ENCODE measurements at places on chromosomes 13 and 19.
A peak's percentile ranks its signal among the peaks of the same experiment; 100 is the strongest.

DNA sequence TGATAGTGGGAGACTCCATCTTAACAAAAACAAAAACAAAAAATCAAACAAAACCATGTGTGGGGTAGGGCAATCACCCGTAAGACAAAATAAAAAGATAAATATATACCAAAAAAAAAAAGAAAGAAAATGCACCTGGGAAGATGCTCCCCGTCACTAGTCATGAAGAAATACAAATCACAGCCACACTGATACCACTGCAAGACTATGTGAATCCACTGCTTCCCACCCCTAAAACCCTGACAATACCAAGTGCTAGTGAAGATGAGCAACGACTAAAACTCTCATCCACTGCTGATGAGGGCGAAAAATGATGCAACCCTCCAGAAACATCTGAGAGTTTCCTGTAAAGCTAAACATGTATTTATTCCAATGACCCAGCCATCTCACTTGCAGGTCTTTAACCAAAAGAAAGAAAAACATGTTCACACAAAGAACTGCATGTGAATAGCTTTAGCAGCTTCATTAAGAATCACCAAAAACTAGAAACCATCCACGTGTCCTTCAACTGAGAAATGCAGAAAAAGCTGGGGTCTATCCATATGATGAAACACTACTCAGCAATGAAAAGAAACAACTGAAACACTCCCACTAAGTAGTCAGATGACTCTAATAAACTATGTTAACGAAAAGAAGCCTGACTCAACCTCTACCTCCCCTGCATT lies 31.7 kb downstream of the BRD4 start:
- no peak for DNase-seq

DNA sequence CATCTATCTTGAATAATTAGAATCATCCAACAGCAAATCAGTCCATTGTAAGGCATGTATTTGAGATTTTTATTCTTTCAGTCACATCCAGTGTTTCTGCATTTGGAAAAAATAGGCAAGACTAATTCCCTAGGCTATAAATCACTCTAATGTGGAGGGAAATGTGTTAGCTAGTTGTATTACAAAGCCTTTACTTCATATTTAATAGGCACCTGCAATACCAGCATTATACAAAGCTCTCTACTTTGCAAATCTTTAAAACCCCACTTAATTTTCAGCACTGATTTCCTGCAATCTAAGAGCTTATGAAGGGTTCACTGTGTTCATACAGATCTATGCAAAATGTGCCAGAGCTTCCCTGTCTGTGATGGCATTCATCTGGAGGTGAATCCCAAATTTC lies 12.3 kb downstream of the PCDH9 start:
- no peak for DNase-seq

GRCh38 chr19:56156768-56157167 lies 15.7 kb downstream of the ZNF444 start:
- no peak for DNase-seq

- no peak for DNase-seq
Measured at GRCh38 chr13:36710396-36710795, 36.6 kb downstream of the SERTM1 start.

DNA sequence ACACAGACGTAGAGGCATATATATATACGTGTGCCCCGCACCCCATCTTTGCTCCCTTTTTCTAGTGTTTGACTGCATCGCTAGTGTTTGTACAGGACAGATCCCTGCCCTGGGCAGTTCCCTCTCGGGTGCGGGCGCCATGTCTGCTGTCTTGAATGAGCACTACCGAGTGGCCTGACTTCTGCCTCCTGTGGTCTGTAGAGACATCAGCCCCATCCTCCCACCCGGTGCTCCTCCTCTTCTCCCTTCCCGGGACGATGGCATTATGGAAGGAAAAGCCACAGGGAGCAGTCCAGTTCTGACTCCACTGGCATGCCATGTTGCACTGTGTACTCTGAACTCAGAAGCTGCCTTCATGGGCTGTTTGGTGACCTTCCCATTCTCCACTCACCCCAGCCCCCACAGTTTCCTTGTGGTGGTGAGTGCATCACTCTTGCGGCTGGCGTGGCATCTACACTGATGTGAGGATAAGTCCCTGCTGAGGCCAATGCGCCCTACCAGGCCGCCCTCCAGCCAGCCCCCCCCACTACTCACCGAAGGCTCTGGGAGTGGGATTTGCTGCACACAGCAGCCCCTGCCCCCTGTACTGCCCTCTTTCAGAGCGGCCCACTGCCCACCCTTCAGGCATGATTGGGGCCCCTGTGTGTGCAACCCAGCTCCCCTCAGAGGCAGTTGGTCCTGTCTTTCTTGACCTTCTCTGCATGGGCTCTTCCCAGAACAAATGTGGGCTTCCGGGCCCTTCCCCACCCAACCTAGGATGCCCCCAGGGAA lies 25.2 kb downstream of the TDRD12 start:
- no peak for DNase-seq

DNA sequence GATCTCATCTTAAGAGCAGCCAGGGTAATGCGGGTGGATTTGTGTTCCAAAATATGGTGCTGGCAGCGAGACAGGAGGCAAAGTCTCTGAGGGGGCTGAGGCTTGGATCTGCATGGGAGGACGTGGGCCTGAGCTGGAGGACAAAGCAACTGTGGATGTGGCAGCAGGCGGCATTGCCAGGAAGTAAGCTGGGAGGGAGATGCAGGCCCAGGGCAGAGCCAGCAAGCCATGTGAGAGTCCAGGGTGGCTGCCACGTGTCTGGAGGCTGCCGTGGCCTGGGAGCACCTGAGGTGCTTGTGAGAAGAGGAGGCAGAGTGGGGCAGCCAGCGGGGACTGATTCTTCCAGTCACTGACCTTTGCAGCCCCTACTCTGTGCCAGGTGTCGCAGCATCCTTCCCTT lies 52.0 kb downstream of the DPF1 start:
- no peak for DNase-seq

DNA sequence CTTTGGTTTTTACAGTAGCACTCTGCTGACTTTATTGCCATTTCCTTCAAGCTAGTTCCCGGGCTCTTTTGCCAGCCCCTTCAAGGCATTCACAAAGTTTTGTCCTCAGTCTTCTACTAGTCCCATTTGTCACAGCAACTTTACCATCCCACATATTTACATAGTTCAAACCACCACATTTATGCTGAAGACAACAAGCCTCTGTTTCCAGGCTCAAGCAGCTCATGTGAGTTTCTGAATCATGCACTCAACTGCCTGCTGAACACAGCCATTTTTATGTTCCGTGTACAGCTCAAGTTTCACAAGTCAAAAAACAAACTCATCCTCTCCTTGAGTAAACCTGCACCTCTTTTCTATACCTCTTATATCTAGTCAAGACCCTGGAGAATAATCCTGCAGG lies 977.0 kb upstream of the SLC10A2 start:
- DNase-seq: no peak

DNA sequence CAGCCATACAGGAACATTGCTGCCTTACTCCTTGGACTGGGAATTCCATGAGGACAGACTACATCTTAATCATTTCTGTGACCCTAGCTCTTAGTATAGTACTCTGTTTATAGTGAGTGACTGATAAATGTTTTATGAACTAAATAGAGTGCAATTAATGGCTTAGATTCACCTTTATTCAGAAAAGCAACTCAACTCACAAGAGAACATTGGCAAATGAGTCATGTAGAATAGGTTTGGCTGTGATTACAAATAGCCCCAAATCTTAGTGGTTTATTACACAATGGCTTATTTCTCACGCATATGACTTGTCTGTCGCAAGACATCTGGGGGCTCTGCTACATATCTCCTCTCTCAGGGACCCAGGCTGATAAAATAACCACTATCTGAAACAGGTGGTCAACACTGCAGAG lies 121.6 kb upstream of the KL start:
- DNase-seq: no peak

- no peak for DNase-seq
Measured at GRCh38 chr19:38265213-38265861, 964 bp downstream of the SPINT2 start.

- DNase-seq: no peak
Measured at GRCh38 chr19:54541712-54542111, 31.9 kb upstream of the LILRA2 start.

DNA sequence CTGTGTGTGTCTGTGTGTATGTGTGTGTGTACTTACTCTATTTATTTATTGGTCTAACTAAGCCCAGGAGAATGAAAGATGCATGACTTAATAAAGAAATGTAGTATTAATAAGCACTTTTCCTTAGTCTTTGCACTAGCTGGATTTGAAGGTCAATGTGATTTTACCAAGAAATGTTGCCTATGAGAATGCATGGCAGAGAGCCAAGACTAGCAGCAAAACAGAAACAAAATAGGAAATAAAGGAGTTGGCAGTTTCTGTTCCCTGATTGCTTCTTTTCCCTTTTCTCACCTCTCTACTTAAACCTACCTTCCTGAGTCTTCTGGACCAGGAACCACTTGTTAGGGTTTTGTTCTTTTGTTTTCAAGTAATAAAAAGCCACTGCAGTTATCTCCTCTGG lies 286.1 kb downstream of the KCTD12 start:
- DNase-seq: no peak

DNA sequence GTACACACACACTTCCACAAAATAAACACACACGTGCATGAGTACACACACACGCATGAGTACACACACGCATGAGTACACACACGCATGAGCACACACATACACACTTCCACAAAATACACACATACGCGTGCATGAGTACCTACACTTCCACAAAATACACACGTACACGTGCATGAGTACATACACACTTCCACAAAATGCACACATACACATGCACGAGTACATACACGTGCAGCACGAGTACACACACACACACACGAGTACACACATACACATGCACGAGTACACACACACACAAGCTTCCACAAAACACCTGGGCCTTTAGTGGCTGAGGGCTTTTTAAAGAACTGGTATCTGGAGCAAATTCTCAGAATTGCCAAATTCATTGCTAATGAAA lies 619.3 kb downstream of the GPC5 start:
- DNase-seq: no peak

- DNase-seq: no peak
Measured at GRCh38 chr19:29145756-29146155, 67.2 kb downstream of the UQCRFS1 start.

DNA sequence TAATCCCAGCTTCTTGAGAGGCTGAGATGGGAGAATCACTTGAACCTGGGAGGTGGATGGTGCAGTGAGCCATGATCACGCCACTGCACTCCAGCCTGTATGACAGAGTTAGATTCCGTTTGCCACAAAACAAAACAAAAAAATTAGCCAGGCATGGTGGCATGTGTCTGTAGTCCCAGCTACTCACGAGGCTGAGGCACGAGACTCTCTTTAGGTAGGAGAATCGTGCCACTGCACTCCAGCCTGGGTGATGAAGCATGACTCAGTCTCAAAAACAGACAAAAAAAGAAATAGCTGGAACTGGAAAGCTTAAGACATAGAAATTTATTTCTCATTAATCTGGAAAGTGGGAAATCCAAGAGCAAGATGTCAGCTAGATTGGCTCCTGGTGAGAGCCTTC lies 20.2 kb upstream of the ZNF808 start:
- DNase-seq: no peak

- peak; percentile 49 for DNase-seq
Measured at GRCh38 chr19:50414864-50415660, 3.7 kb upstream of the SPIB start.

DNA sequence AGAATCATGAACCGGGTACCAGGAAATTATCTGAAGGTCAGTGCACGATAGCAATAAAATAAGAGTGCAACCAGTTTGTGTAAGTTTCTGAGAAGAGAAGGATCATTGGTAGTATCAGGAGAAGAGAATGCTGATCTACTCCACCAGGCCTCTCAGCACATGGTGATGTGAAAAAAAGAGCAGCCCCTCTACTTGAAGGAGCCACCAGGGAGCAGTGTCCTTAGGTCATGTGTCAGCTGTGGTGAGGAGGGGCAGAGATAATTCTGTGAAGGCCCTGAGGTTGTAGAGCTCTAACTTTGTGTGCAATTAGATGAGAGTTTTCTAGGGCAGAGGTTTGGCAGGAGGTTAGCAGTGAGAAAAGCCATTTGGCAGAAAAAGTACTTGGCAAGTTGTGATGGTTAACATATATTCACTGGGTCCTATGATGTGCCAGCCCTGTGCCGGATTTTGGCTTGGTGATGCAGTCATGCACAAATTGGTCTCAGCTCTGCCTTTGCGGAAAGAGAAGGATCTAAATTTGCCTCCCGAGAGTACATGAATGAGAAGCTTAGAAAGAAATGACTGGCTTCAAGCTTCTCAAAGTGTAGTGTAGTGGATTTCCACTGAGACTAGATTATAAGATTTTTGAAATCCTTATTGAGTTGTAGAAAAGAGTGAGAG lies 19.2 kb upstream of the ZC3H13 start:
- no peak for DNase-seq

GRCh38 chr13:45104261-45104660 lies 16.0 kb upstream of the GTF2F2 start:
- DNase-seq: no peak

- DNase-seq: no peak
Measured at GRCh38 chr13:74919914-74920313, 562.1 kb downstream of the TBC1D4 start.

GRCh38 chr19:50536662-50537305 lies 23.1 kb upstream of the ASPDH start:
- DNase-seq: no peak

GRCh38 chr19:57438925-57439324 lies 3.8 kb downstream of the ZNF749 start:
- no peak for DNase-seq

DNA sequence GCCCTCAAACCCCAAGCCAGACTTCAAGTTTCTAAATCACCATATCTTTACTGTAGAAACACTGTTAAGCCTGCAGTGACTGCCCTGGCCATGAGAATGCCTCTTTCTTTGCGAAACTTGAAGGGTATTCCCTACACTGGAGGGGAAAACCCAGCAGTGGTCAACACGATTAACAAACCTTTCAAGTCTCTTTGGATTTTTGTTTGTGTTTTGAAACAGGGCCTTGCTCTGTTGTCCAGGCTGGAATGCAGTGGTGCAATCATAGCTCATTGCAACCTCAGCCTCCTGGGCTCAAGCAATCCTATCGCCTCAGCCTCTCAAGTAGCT lies 17.4 kb upstream of the POMP start:
- DNase-seq: no peak

- no peak for DNase-seq
Measured at GRCh38 chr13:99265821-99266426, 7.7 kb upstream of the GPR18 start.

DNA sequence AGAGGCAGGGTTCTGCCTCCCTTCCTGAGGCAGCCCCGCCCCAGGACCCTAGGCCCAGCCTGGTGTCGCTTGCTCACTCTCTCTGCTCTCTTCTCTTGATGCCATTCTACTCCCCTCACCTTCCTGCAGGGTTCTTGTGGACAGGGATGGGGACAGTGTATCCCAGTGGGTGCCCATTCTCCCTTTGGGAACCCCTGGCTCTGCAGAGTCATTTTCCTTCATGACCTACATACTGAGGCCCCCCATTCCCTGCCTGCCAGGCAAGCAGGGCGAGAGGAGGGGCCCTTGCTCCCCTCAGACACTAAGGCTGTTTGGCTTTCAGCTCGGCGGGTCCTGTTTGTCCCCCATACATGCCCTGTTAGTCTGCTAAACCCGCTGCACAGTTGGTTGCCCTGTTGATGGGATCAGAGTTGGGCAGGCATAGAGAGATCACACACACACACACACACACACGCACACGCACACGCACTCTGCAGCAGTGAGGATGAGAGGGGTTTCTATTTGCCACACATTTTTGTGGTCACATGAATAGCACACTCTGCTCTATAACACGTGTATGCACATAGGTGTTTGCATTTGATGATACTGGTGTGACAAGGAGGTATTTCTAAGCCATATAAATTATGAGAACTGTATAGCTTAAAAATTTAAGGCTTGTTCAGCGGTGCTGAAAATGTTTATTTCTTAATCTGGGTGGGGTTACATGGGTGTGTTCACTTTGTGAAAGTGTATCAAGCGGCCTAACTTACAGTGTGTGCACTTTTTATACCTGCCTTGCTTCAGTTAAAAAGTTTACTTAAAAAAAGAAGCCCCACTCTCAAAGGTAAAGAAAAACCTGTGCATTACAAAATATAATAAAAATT lies 20.3 kb downstream of the NFIX start:
- DNase-seq: no peak

Measured in activated CD8-positive, alpha-beta memory T cell treated with anti-CD3 and anti-CD28 coated beads for 48 hours (primary cell).